Chondrocyte (in vitro differentiated cells): ENCODE measurements at places on chromosomes 5 and 9. TPM values are rescaled to one million over a fixed set of nuclear protein-coding genes. Genes with fewer than 3 reads are reported as not detected.

Gene LRRC14B
- total RNA-seq = not detected in 3 replicates

Gene CDKN2B-AS1
- 3.2 to 7.5 TPM (median 3.5 TPM) in 3 replicates for total RNA-seq

Gene ARID3C
- total RNA-seq = 0.20 TPM in 1 of 3 replicates, not detected in the others

Gene LECT2
- not detected in 3 replicates for total RNA-seq

Gene POU4F3
- total RNA-seq = not detected in 3 replicates

Gene SPATA31D4
- not detected in 3 replicates for total RNA-seq

Gene PCDHB6
- 1.2 to 3.1 TPM (median 1.2 TPM) in 3 replicates for total RNA-seq

Gene DAPK1
- total RNA-seq = 87.9 to 104 TPM (median 102 TPM) in 3 replicates

Gene OTP
- not detected in 3 replicates for total RNA-seq

Gene MARCOL
- total RNA-seq = not detected in 3 replicates

Gene ZNF169
- total RNA-seq = 3.1 to 4.1 TPM (median 3.6 TPM) in 3 replicates

Gene GRIN1
- 0.07 TPM in 1 of 3 replicates, not detected in the others for total RNA-seq

Gene POLR3G
- 1.4 to 1.6 TPM (median 1.5 TPM) in 3 replicates for total RNA-seq

Gene TAF11L7
- total RNA-seq = not detected in 3 replicates

Gene FOXI1
- total RNA-seq = not detected in 3 replicates

Gene TRUB2
- 19.8 to 22.2 TPM (median 20.8 TPM) in 3 replicates for total RNA-seq
